AG09309 (cell line): ENCODE measurements at places on chromosomes 4 and X.
A peak's percentile ranks its signal among the peaks of the same experiment; 100 is the strongest.

DNA sequence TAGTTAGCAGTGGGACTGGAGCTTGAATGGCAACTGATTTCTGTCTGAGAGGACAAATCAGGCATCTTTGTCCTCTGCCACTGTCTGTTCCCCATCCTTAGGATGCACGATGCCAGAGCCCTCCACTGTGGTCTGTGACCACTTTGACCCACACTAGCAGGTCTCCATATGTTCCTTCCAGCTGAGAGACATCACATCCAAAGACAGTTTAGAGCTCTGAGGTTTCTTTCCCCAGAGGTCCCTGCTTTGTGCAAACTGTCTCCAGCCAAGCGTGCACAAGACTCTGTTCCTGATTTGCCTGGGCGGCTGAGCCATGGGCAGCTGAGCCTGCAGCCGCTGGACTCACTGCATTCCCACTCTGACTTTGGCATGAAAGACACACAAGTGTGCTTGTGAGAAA, 98.0 kb downstream of the PTTG2 start:
- DNase-seq = no peak

- DNase-seq = no peak
These were observed at the start of gene PAGE1 for GRCh38 chrX:49695276-49696180. Gene PAGE1, minus strand, starts transcription at chrX:49695984. Its CDS starts 1,214 bp downstream, at chrX:49694770.

DNA sequence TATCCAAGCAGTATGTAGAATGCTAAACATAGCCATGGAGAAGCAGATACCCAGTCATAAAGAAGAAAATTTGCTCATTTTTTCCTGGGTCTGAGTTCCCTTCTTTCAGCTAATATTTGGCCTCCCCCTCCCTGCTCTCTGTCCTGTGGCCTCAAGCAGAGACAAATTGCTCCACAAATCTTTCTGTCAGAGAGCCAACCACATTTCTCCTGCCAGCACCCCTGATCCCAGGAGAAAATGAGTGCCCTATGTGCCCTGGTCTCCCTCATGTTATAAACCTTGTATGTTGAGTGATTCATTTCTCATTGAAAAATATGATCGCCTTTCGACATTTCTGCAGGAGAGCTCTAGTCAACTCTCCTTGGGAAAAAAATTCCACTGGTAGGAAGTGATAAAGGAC, 82.0 kb downstream of the TMEM156 start:
- DNase-seq = no peak

GRCh38 chr4:13888112-13888511, 260.6 kb upstream of the BOD1L1 start:
- DNase-seq = peak; percentile 82
